ENCODE measurements at places on chromosomes 3 and 15. TPM values are rescaled to one million over a fixed set of nuclear protein-coding genes. Genes with fewer than 3 reads are reported as not detected.

DNA sequence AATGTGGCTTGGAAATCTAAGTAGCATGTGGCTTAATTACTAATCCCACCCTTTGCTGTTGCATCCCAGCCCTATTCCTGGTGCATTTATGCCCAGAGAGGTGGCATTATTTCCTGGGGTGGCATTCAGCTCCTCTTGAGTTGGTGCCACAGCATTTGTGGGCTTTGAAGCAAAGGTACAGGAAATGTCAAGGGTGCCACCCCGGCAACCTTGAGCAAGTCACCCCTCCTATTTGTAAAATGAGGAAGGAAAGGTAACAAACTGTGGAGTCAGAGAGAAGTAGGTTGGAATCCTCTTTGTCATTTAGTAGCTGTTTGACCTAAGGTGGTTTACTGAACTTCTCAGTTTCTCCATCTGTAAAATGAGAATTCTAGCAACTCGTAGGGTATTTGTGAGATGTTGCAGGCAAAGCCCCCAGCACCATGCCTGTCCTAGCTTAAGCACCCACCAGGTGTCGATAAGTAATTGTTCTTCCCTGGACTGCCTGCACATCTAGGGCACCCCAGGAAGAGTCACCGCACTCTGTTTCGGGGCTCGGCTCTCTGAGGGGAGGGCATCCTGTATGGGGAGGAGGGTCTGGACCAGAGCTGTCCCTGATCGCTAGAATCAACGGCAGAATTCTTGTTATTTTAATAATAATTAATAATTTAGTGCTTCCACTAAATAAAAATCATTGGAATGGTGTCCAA lies 17.1 kb downstream of the ISG20 start:
- H3K36me3 ChIP-seq, result no peaks in the 10 kb centered on the region
- no peak overlapping the region for H3K4me3 ChIP-seq
- no peak for DNase-seq
- H3K4me1 ChIP-seq, result no peaks in the 10 kb centered on the region

GRCh38 chr3:45387171-45387570 lies 1.2 kb upstream of the LARS2 start:
- H3K36me3 ChIP-seq, result no peaks in the 10 kb centered on the region
- H3K27me3 ChIP-seq, result no peaks in the 10 kb centered on the region
- no peaks in the 10 kb centered on the region for H3K4me1 ChIP-seq
- H3K27ac ChIP-seq, result no peak overlapping the region

Gene CLCN2
- total RNA-seq, result 47.5 TPM

Gene ENTPD3
- 2.4 TPM for total RNA-seq

- H3K4me3 ChIP-seq, result no peak overlapping the region
- peak; percentile 94 for DNase-seq
- H3K27me3 ChIP-seq, result no peaks in the 10 kb centered on the region
- peak overlapping the region; percentile 78 for H3K27ac ChIP-seq
- peaks cover 35% of the 10 kb centered on the region for H3K4me1 ChIP-seq
Observed at GRCh38 chr3:10189557-10190354, 25.0 kb downstream of the IRAK2 start.

Gene NECTIN3
- total RNA-seq, result 25.3 TPM

DNA sequence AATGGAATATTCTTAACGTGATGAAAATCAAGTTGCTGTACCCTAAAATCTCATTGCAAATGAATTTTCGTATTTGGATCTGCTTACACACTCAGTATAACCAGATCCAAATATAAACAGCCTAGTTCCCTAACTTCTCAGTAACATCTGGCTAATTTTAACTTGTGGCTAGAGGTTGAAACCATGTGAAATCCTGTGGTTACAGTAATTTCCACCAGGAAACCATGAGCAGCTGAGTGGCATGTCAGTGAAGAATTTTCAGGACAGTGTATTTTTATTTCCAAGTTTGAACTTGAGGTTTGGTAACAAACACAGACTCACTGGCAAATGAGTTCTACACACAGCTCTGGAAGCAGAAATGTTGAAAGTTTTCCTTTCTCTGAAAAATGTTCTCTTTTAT lies 754.1 kb downstream of the NR2F2 start:
- H3K27me3 ChIP-seq, result no peaks in the 10 kb centered on the region
- DNase-seq, result no peak
- no peaks in the 10 kb centered on the region for H3K36me3 ChIP-seq
- no peak overlapping the region for H3K4me3 ChIP-seq

GRCh38 chr3:9497821-9498565 lies 55.6 kb downstream of the LHFPL4 start:
- no peak overlapping the region for H3K4me3 ChIP-seq
- H3K27ac ChIP-seq, result no peak overlapping the region
- H3K27me3 ChIP-seq, result no peaks in the 10 kb centered on the region
- no peaks in the 10 kb centered on the region for H3K4me1 ChIP-seq
- no peak for DNase-seq

DNA sequence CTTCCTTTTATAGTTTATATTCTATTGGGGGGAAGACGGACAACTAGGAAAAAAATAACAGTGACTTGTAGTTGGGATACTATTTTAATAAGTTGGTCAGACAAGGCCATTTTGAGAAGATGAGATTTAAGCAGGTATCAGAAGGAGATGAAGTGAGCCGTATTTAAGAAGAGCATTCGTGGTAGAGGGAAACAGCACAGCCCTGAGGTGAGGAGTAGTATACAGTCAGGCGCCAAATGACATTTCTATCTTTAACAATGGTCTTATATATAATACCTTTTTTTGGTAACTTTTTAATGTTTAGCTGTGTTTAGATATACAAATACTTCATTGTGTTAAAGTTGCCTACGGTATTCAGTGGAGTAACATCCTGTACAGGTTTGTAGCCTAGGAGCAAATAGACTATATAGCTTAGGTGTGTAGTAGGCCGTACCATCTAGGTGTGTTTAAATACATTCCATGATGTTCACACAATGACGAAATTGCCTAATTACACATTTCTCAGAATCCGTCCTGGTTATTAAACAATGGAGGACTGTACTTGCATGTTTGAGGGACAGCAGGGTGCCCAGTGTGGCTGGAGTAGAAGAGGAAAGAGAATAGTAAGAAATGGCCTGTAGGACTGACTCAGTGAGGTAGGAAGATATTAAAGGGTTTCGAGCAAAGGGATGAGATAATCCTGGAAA lies 1.6 kb downstream of the NKTR start:
- DNase-seq, result no peak
- H3K4me1 ChIP-seq, result peaks cover 4% of the 10 kb centered on the region
- peak overlapping the region; percentile 92 for H3K27ac ChIP-seq
- no peaks in the 10 kb centered on the region for H3K27me3 ChIP-seq
- H3K36me3 ChIP-seq, result no peaks in the 10 kb centered on the region
- peak overlapping the region; percentile 77 for H3K4me3 ChIP-seq

- no peaks in the 10 kb centered on the region for H3K27me3 ChIP-seq
- no peak overlapping the region for H3K4me3 ChIP-seq
- no peaks in the 10 kb centered on the region for H3K4me1 ChIP-seq
Observed at GRCh38 chr15:97989299-97989698, 28.8 kb downstream of the ARRDC4 start.

- no peak overlapping the region for H3K27ac ChIP-seq
- no peaks in the 10 kb centered on the region for H3K27me3 ChIP-seq
- H3K4me1 ChIP-seq, result no peaks in the 10 kb centered on the region
- no peaks in the 10 kb centered on the region for H3K36me3 ChIP-seq
Observed at GRCh38 chr3:151421938-151422337, 37.4 kb upstream of the P2RY12 start.

DNA sequence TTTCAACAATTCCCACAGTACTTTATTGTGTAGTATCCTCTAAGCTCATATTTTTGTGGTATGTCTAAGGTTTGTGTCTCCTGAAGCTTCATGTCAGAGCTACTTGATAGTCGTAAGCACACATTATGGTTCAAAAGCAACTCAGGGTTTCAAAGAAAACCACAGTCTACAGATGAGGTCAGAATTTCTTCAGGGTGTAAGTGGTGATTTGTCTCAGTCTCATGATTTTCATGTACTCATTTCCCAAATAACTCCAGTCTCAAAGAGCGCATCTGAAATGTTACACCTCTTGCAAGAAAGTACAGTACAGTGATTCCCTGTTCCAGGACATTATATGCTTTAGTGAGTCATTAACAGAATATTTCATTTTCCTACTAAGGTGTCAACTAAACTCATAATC lies 47.5 kb upstream of the SSR3 start:
- no peak for DNase-seq
- H3K4me3 ChIP-seq, result no peak overlapping the region
- peak overlapping the region; percentile 44 for H3K27ac ChIP-seq
- no peaks in the 10 kb centered on the region for H3K4me1 ChIP-seq

Gene NRROS
- total RNA-seq, result 5.5 TPM

GRCh38 chr3:5806192-5806591 lies 618.7 kb downstream of the EDEM1 start:
- H3K27ac ChIP-seq, result no peak overlapping the region
- no peaks in the 10 kb centered on the region for H3K36me3 ChIP-seq

DNA sequence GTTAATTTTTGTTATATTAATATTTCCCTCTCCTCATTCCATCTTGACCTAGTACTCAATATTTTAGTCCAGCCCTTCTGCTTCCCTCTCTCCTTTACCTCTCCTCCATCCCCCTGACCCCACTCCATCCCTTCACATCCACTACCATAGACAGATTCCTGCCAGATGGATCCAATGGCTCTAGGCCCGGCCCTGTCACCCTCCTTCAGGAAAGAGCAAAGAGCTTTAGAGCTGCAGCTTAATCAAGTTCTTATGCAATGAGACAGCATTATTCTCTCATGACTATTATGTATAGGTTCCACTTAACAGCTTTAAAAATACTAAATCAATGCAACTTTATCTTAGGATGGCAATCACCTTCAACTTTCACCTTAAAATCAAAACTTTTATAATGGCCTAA lies 200.7 kb upstream of the TTC14 start:
- H3K4me3 ChIP-seq, result no peak overlapping the region
- no peaks in the 10 kb centered on the region for H3K27me3 ChIP-seq
- no peak for DNase-seq
- no peaks in the 10 kb centered on the region for H3K4me1 ChIP-seq

Gene GP5
- total RNA-seq, result not detected

Data from prostate gland (tissue), 2 donors.